ENCODE measurements at places on chromosomes 1 and 21.

DNA sequence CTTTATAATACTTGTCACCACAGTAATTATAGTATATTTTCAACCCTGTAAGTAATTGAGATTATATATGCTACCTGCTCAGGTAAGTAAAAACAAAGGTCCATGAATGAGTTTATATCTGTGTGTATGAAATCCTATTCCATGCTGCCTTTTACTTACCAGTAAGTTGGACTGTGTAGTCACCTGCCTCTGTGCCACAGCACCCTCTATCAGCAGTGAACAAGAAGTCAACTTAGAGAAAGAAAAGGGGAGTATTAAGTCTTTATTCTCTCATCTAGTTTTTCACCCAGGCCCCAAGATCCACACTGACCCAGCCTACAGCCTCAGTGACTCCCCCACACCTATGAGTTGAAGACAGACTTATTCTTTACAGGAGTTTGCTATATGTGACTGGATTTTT lies 36.9 kb upstream of the IFI16 start:
- DNase-seq = no peak

GRCh38 chr21:38993561-38993960 lies 187.8 kb downstream of the ETS2 start:
- peak; percentile 86 for DNase-seq

- no peak for DNase-seq
Observed at GRCh38 chr1:40303051-40303771, 13.9 kb downstream of the COL9A2 start.

- no peak for DNase-seq
Observed at GRCh38 chr1:236795757-236796667, 920 bp downstream of the MTR start.

GRCh38 chr1:192439373-192440025 lies 122.7 kb downstream of the RGS21 start:
- no peak for DNase-seq

DNA sequence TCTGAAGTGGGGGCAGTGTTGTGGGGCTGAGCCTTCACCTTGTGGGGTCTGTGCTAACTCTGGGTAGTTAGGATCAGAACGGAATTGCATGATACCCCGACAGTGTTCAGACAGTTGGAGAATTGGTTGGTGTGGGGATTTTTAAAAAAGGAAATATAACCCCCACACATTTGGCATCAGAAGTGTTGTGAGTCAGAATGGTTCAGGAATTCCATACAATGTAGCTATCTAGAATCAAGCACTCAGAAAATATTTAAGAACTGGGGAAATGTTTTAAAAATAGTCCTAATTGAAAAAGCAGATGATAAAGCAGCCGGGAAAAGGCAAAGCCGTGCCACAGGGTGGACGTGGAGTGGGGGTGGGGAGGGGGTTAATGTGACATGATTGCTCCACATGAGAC lies 6.5 kb upstream of the S100A7 start:
- DNase-seq = no peak

DNA sequence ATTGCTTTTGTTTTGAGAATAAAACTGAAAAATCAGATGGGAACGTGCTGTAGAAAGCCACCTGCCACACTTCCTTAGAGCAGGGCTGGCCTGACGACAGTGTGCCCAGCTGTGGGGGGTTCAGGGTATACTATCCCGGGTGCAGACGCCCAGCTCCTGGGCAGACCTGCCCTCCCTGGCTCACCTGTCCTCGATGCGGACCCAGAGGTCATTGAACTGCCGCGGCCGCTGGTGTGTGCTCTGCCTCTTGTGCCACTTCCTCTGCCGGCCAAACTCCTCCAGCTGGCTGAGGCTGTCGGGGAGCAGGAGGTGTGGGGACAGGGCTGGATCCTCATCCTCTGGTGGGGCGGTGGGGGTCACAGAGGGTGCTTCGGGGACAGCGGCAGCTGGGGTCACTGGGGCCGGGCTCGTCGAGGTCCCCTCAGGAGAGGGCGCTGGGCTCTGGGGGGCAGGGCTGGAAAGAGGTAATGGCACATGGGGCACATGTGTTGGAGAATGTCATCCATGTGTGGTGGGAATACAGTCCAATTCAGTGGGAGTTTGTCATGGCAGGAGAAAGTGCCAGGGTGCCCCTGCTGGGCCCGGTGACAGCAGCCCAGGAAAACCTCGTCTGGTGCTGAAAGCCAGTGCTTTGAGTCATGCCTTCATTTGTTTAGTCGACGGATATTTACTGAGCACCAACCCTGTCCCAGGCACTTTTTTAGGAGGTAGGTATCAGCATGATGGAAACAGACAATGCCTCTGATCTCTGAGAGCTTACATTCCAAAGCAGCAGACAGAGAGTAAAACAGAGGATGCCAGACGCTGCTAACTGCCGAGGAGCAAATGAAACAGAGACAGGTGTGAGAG lies 222.0 kb downstream of the TRABD2B start:
- no peak for DNase-seq

GRCh38 chr21:35611708-35612132 lies 448.6 kb downstream of the SETD4 start:
- no peak for DNase-seq

DNA sequence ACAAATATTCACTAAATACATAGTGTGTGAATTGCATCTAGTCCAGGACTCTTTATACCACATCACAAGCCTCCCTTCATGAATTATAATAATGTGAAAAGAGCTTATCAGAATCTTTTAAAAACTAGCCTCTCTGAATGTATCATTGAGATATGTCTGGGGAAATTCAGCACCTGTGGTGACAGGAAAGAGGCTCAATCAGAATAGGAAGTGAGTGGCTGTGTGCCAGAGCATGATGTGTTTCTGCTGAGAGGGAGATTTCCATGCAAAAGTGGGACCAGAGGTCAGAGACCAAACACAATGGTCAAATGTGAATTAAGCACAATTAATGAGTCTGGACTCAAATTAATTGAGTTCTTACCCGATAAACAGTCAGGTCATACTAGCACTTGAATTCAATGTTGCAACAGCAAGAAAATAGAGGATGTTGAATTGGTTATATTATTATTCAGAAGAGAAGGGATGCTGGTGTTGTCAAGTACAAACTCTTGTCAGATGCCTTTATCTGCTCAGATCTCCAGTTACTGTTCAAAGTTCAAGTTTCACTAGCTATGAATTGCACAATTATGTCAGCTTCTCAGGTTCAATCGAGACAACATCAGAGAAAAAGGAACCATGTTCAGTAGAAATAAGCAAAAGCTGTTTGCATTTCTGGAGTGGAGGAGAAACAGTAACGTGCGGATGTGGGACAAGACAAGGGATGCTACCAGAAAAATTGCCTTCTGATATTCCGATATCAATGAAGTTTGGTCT lies 226.2 kb downstream of the ZNF326 start:
- DNase-seq = no peak

- no peak for DNase-seq
Observed at GRCh38 chr1:113783254-113784103, 24.2 kb upstream of the PHTF1 start.

GRCh38 chr1:39086386-39086785 lies 60.2 kb downstream of the NDUFS5 start:
- peak; percentile 31 for DNase-seq

GRCh38 chr1:11364170-11364569 lies 91.2 kb downstream of the UBIAD1 start:
- DNase-seq = no peak

GRCh38 chr1:3352952-3353331 lies 101.5 kb upstream of the ARHGEF16 start:
- peak; percentile 89 for DNase-seq

DNA sequence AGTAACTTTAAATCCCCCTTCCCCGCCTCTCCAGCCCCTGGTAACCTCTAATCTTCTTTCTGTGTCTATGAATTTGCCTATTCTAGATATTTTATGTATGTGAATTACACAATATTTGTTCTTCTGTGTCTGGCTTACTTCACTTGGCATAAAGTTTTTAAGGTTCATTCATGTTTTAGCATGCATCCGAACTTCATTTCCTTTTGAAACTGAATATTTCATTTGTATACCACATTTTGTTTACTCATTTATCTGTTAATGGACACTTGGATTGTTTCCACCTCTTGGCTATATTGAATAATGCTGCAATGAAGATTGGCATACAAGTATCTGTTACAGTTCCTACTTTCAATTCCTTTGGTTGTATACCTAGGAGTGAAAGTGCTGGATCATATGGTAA lies 205.3 kb downstream of the TM2D1 start:
- DNase-seq = no peak

- DNase-seq = no peak
Observed at GRCh38 chr1:107787299-107787698, 177.7 kb downstream of the VAV3 start.

DNA sequence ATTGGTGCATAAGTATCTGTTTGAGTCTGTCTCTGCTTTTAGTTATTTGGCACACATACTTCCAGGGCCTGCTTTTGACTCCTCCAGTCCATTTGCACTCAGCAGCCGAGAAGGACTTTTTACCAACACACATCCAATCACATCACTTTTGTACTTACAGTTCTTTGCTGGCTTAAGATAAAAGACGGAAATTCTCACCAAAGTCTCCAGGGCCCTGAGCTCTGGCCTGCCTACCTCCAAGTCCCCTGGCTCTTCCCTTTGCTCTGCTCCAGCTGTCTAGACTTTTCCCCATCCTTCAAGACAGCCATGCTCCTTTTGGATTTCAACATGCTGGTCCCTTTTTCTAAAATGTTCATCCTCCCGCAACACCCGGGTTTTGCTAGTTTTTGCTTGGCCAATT lies 2.2 kb upstream of the EVA1C start:
- DNase-seq = no peak

GRCh38 chr1:24899581-24900485 lies 30.2 kb downstream of the RUNX3 start:
- DNase-seq = peak; percentile 29

DNA sequence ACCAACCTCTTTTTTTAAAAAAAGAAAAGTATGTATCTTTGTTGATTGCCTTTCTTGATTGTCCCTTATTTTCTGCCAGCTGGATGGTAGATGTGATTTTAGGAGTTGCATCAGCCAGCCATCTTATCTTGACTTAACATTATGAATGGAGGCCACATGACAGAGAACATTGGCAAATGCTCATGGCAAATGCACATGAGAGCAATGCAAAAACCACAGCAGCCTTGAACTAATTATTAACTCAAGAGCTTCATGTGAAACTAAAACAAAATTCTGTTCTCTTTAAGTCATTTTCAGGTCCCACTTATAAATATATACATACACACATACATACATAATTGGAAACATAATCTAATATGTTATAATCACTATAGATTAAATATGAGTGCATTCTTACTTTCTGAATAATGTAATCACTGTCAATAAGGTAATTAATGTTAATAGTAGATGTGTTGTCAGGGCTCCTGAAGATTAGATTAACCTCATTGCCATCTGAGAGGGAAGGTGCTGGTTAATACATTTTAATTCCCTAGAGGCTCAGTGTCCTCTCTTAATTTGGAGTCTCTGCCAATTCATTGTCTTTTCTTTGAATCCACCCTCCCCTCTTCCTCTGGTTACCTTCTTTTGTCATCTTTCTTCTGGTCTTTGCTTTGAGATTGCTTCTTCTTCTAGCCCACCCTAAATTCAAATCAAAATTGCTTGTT lies 962.2 kb downstream of the ADGRL2 start:
- no peak for DNase-seq

DNA sequence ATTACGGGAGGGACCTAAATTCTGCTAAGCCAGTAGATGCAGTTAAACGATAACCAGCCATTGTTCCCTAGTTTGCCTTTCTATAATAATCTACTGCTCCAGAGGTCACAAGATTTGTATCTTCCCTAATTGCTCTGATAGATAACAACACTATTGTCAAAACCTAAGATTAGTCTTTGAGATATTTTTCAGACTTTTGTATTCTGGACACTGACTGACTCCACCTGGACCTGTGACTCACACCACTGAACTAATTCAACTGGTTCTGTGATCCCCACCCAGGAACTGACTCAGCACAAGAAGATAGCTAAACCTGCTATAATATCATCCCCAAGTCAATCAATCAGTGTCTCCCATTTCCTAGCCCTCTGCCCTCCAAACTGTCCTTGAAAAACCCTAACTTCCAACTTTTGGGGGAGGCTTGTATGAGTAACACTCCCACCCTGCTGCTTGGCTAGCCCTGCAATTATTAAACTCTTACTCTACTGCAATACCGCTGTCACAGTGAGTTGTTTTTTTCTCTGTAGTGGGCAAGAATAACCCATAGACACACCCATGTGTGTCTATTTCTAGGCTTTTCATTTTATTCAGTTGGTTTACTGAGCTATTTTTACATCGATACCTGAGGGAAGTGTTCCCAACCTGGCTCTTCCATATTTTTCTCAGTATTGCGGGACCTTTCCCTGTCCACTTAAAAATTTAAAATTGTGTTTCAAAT lies 11.2 kb downstream of the KIFAP3 start:
- DNase-seq = no peak

GRCh38 chr21:43211072-43211759 lies 42.4 kb downstream of the CRYAA start:
- peak; percentile 73 for DNase-seq

Data from posterior vena cava (tissue), 2 donors.